ENCODE measurements at places on chromosomes 1 and 21. TPM values are rescaled to one million over a fixed set of nuclear protein-coding genes. Genes with fewer than 3 reads are reported as not detected.
A peak's percentile ranks its signal among the peaks of the same experiment; 100 is the strongest.

Gene AMY1C
- total RNA-seq = not detected

Gene LCE1F
- total RNA-seq = not detected

Gene NLRP3
- 0.25 TPM for total RNA-seq

GRCh38 chr1:89672489-89673183 lies 39.7 kb downstream of the LRRC8C start:
- no peak for DNase-seq

GRCh38 chr21:15164678-15165303 lies 100.0 kb upstream of the NRIP1 start:
- no peak for DNase-seq

Gene DPYD
- 42.1 TPM for total RNA-seq

GRCh38 chr1:237921306-237921705 lies 30.6 kb upstream of the ZP4 start:
- no peak for DNase-seq

- DNase-seq = no peak
Observed at GRCh38 chr1:28902738-28903137, 11.6 kb upstream of the EPB41 start.

DNA sequence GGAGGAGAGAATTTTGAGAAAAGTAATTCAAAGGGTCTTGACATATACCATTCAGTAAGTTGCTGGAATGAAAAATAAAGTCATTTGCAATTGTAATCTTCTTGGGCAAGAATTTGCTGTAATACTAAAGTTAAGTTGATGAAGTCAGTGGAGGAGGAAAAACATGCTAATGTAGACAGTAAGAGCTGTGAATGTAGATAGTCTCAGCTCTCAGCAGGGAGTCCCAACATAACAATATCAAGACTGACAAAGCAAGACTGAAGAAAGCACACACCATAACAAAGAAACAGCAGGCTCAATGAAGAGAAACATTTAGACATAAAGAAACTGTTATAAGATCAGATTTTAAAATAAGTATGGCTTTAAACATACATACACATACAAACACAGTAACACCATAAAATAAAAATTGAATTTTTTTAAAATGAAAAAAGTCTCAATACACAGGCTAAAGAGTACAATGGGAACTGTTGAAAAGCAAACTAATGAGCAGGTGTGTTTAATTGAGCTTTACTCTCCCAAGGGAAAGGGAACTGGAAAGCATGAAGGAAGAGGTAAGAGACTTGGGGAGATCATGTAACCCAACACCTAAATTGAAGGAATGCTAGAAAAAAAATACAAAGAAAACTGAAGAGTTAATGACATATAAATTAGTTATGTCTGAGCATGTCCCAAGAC lies 336.3 kb upstream of the NCAM2 start:
- DNase-seq = no peak

GRCh38 chr21:36859744-36860501 lies 106.5 kb downstream of the HLCS start:
- DNase-seq = peak; percentile 77

- DNase-seq = no peak
Observed at GRCh38 chr21:44532712-44533111, 7.3 kb downstream of the KRTAP10-1 start.

- peak; percentile 79 for DNase-seq
Observed at GRCh38 chr1:24535021-24535424, 20.9 kb upstream of the NCMAP start.

DNA sequence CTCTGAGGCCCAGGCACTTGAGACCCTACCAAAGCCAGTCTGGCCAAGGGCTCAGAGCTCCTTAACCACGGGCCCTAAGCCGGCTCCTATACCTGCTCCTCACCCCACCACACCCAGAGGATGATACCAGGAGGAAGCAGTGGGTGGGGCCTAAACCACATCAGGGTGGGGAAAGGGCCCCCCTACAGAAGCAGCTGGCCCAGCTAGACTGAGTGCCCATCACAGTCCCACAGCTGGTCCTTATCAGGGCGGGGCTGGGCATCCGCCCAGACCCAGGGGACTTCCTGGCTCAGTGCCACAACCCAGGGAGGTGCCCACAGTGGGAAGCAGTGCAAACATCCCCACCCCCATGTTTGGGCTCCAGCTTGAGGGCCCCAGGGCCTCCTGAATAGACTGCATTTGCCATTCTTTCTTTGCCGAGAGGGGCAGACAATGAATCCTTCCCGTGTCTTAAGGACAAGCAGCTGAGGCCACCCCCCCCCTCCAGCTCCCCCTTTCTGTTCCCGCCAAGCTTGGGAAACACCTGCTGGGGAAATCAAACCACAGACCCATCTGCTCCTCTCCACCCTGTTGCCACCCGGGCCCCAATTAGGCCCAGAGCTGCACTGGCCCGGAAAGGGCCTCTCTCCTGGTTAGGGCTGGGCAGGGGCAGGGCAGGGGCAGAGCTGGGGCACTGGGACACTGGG lies 6.2 kb downstream of the E2F2 start:
- peak; percentile 70 for DNase-seq

DNA sequence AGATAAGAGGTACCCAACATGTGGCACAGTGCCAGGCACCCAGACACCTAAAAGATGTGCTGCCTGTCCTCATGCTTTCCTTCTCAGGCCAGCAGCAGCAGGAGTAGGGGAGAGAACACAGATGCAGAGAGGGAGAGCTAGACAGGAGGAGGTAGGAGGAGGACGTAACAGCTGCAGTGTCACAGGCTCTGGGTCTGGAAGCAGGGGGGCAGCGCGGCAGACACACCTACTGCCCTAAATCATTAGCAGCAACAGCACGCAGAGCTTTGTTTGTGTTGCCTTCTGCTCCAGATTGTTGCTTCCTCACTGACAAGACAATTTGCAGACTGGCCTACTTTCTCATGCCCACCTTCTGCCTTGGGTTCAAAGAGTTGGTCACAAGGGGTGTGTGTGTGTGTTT lies 196.7 kb upstream of the DAB1 start:
- no peak for DNase-seq

Gene SIK1
- total RNA-seq = 4.6 TPM

Gene CENPL
- total RNA-seq = 29.4 TPM

GRCh38 chr1:219058891-219059820 lies 114.5 kb upstream of the LYPLAL1 start:
- no peak for DNase-seq

- no peak for DNase-seq
Observed at GRCh38 chr1:51955797-51956527, 34.5 kb downstream of the RAB3B start.

GRCh38 chr1:225508538-225509375 lies 80.9 kb upstream of the LBR start:
- no peak for DNase-seq

Data from activated CD4-positive, alpha-beta memory T cell treated with anti-CD3 and anti-CD28 coated beads, Interleukin-2, amount 10 ng/mL, durations not matched to agents 7 days and 5 days (primary cell).